Activated T-helper 9 cell treated with anti-CD3 and anti-CD28 coated beads, Interleukin-2, amount 50 U/mL, for 16 hours (primary cell): ENCODE measurements at places on chromosomes 7 and 10.

DNA sequence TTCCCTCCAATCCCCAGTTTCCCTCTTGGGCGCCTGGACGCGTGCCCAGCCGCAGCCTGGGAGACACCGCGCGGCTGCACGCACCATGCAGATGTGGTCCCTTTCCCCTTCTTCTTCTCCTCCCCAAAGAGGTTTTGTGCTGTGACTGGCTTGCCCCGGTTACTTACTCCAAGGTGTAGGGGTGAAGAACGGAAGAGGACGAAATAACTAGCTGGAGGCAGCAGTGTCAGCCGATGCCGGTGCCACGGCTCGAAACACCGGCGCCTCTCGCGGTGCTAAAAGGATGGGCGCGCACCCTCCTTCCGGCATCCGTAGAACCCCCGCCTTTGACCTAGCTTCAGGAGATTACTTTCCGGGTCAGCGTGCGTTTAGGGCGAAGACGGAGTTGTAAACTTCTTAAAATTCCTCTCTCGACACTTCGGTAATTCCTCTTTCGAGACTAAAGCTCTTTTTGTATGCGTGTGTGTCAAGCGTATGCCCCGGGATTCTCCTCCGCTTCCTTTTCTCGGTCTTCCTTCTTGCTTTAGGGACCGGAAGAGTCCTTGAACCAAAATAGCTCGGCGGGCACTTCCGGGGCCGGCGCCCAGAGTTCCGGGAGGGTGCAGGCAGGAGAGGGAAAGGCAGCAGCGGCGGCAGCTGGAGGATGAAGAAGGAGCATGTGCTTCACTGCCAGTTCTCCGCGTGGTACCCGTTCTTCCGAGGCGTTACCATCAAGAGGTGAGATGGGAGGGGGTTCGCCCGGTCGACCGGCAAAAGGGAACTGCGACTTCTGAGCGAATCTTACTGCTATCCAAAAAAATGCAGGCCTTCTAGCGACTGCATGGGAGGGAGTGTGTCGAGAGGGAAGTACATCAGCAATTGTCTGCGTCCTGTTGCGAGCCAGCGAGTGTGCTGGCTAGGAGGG, at the start of the genes CDC123 and NUDT5:
Gene CDC123 (plus strand): TSS at position 586 of the 904 bp plus-strand sequence. CDS start 58 bp downstream, at position 644.
Gene NUDT5 (minus strand): TSS at position 289 of the 904 bp plus-strand sequence. CDS start 9,600 bp downstream, outside the sequence.
- peak; percentile 75 for DNase-seq

DNA sequence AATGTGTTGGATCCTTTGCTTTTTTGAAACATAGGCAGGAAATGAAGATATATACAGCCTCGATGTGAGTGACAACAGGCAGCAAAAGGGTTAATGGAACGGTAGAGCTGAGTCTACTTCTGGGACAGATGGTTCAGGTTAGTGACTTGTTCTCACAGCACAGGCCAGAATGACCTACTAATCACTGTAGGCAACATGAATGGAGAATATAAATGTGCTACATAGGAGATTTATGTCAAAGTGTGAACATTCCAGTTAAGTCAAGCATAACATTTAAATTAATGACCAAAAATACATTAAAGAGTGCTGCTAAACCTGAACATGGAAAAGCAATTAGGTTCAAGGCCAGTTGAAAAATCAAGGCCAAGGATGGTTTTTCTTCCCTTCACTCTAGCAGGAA, 235.2 kb downstream of the POU6F2 start:
- DNase-seq, result no peak

GRCh38 chr10:5723692-5724091, 39.1 kb downstream of the TASOR2 start:
- no peak for DNase-seq

- no peak for DNase-seq
Measured at GRCh38 chr10:37762287-37762686, 95.1 kb downstream of the ZNF248 start.

DNA sequence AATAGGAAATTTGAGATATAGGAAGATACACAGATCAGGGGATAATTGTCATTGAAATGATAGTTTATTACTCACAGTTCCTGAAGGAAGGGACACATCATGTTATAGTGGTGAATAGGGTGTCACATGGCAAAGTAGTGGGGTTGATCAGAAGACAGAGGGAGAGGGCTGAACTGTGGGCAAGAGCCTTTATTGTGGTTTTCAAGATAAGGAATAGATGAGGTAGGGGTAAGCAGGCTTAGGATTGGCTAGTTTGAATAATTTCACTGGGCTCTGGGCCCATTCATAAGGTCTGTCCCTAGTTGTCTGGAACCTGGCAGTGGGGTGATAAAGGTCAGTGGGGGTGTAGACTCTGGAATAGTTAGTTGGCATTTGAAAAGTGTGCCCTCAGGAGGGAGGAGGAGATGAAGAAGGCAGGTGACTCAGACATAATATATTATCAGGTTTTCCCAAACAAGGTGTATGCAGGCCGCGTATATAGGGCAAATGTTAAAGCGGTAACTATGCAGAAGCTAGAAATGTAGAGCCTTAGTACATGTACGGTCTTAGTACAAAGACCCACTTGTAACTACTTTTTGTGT, 18.5 kb downstream of the FGL2 start:
- DNase-seq, result no peak

GRCh38 chr7:105782391-105783042, 93.9 kb downstream of the ATXN7L1 start:
- DNase-seq, result peak; percentile 20

DNA sequence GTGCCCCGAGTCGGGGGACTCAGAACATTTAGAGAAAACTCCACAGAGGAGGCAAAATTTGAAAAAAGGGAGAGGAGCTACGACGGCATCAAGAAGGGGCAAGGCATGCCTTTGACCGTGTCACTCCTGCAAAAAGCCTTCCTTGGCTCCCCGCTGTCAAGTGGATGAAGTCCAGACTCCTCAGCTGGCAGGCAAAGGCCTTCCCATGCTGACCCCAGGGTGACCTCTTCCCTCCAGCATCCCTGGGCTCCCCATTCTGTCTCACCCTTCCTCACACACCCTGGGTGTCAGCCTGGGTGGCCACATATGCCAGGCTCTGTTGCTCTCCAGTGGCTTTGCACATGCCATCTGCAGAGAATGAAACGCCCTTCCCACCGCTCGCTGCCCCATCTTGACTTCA, 88.4 kb upstream of the ZMIZ1 start:
- DNase-seq, result no peak

- no peak for DNase-seq
Measured at GRCh38 chr7:102873470-102874165, 39.2 kb upstream of the LRRC17 start.

GRCh38 chr7:107605218-107605815, 25.3 kb downstream of the BCAP29 start:
- no peak for DNase-seq

GRCh38 chr10:92938841-92939240, 90.5 kb downstream of the EXOC6 start:
- no peak for DNase-seq

DNA sequence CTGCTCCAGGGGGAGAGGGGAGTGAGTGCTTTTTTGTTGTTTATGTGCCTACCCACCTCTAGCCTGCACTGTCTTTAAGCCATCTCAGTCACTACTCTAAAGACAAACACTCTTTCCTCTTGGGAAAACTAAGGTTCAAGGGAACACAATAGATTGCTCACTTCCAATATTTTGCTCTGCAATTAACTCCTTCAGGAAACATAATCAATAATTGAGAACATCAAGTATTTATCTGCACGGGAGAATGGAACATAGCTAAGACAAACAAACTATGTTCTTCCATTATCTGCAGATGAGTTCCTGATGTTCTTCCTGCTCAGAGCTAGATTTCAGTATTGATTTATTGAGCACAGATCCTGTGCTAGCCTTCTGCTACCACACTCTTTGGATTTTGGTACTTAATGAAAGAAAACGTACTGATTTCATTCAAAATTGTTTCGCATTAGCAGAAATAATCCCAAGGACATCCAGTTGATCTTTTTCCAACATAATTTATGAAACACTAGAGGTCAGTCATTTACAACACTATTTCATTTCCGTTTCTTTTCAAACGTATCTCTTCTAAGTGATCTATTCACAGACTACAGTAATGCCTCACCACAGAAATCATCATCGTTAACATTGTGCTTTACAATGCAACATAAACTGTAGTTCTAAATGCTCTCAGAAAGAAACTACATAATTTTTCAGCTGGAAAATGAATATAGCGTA, 8.3 kb downstream of the NEBL start:
- DNase-seq, result no peak

- no peak for DNase-seq
Measured at GRCh38 chr7:2478399-2478785, 2.2 kb upstream of the GRIFIN start.

- no peak for DNase-seq
Measured at GRCh38 chr10:93947524-93947923, 46.2 kb upstream of the PLCE1 start.

DNA sequence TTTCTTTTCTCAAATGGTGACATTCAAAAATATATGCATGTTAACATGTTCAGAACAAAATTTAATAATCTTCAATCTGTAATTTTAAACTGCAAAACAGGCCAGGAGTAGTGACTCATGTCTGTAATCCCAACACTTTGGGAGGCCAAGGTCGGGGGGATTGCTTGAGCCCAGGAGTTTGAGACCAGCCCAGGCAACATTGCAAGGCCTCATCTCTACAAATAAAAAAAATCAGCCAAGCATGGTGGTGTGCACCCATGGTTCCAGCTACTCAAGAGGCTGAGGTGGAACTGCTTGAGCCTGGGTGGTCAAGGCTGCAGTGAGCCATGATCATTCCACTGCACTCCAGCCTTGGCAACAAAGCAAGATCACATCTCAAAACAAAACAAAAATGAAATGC, 394.3 kb downstream of the PARD3 start:
- no peak for DNase-seq

DNA sequence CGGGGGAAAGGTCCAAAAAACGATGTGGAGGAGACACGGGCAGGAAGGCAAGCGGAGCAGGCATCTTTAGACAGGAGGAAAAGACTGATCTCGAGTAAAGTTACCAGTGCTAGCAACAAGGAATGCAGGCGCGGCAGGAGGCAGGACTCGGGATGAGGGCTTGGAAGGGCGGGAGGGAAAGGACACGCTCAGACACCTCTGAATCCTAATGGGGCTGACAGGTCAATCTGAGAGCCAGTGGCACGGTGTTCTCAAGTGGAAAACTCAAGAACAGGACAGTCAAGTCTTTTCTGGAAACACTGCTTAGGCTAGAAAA, 155.3 kb upstream of the COBL start:
- DNase-seq, result no peak

DNA sequence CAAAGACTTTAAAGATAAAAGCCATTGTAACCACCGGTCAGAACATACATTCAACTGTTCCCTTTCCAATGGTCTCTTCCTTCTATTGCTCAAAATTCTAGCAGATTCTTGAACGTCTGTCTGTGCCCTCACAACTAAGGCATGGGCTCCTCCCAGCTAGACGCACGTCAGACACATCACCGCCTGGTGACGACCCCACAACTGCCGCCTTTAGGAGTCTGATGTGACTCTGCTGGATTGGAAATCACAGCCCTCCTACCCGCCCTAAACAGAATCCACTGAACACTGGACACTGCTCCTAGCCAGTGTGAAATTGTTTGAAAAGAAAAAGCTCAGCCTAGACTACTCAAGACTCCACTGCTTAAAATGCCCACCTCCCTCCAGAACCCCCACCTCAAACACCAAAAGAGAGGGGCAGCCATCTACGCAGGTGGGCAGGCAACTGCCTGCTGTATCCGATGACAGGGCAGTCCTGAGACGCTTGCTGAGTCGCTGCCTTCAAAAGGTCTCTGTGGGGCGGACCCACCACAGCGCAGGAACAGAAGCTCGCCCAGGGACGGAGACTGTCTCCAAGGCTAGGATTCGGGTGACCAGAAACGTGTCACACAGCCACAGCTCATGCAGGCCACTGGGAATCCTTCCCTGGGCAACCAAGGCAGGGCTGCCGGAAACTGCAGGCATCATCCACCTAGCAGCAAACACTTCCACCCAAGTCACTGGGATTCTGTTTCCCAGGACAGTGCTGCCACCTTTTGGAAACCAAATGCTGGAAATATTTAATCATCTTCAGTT, 34.7 kb downstream of the GSDME start:
- no peak for DNase-seq

DNA sequence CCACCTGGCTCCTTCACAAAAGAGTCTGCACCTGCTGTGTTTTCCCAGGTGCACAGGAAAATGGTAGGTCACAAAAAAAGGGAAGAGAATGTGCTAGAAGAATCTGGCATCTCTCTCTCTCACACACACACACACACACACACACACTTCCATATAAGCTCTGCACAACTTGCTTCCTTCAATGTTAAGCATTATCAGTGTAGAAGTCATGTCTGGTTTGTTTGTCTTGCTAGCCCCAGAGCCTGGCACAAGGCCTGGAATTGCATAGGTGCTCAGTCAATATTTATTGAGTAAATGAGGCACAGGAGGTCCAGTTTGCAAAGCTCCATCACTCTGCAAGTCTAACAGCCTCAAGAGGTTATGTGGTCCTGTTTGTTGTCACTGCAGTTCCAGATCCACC, 867.3 kb upstream of the AUTS2 start:
- no peak for DNase-seq

DNA sequence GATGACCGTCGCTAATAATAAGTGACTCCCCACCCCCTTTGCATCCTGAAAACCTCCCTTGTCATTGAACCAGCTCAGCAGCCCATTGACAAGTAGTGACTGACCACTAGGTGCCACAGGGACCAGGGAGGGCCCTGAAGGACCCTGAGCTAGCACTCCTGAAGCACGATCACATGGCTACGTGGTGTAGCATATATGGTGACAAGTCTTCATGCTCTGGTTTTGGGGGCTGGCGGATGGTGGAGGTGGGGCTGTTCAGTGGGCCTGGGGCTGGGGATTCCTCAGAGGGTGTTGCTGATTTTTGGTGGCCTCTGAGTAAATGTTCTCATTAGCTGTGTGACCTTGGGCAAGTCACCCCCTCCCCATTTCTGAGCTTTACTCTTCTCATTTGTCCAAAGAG, 4.7 kb downstream of the ADAMTS14 start:
- DNase-seq, result no peak

DNA sequence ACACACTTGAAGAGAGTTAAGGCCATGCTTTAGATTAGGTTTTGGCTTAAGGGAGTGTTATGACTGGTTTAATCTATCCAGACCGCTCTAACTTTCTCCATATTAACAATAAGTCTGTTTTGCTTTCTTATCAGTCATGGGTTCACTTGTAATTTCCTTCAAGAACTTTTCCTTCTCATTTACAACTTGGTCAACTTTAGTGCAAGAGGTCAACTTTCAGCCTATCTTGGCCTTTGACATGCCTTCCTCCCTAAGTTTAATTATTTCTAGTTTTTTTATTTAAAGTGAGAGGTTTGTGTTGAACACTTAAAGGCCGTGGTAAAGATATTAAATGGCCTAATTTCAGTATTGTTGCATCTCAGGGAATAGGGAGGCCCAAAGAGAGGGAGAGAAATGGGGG, 75.6 kb downstream of the MKLN1 start:
- no peak for DNase-seq

DNA sequence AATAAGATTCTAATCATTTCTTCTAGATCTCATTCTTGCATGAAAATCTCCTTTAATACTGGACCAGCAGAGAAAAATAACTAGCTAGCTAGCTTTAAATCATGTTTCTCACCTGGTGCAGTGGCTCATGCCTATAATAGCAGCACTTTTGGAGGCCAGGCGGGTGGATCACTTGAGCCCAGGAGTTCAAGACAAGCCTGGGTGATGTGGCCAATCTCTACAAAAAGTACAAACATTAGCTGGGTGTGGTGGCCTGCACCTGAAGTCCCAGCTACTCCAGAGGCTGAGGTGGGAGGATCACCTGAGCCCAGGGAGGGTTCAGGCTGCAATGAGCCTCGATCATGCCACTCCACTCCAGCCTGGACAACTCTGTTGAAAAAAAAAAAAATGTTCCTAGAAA, 99.2 kb downstream of the BAMBI start:
- no peak for DNase-seq
